CD4-positive, CD25-positive, alpha-beta regulatory T cell (primary cell): ENCODE measurements at places on chromosomes 6 and 20.
A peak's percentile ranks its signal among the peaks of the same experiment; 100 is the strongest.

GRCh38 chr6:163468738-163469137, 54.2 kb downstream of the QKI start:
- no peak for DNase-seq

- DNase-seq = no peak
Measured at GRCh38 chr20:22699396-22699795, 115.0 kb upstream of the FOXA2 start.

DNA sequence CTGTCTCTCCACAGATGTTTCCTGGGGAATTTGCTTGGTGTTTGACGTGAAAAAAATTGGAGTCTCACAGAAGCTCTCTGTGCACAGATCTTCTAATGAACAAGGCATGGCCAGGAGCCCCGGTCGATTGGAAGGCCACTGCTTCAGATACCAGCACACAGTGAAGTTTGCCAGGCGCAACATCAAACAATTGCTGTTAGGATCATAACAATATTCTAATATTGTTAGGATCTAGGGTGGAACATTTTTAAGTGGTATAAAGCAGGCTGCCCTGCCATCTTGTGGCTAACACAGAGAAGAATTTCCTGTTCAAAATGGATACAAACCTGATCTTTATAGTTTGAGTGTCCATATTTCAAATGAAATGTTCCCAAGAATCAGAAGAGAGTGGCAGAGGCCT, 64.1 kb downstream of the C6orf118 start:
- DNase-seq = no peak

DNA sequence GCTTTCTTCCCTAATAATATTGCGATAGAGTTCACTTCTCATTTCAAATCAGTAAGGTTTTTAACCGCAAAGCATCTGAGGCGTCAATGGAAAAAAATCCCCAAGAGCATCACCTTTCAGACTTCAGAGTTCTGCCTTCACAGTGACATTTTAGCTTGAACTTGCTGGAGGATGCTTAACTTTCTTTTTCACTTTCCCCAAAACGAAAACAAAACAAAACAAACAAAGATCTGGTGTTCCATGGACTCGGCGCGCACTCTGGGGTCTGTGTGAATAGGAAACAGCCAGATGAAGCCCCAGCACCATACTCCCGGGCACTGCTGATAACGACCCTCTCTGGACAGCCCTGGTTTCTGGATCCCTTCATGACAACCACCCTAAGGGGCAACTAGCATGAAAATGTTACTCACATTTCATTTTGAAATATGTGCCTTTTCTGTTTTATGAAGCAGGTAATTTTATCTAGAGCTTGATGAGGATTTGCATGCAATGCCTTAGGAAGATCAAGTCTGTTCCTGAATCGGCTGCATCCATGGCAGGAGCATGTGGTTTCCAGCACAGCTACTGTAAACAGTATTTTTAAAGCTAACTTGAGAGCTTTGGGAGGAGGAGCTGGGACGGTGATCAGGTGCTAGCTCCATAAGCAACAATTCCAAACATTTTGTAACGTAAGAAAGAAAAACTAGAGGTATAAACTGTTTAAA, 44.5 kb downstream of the RAMACL start:
- DNase-seq = peak; percentile 72

DNA sequence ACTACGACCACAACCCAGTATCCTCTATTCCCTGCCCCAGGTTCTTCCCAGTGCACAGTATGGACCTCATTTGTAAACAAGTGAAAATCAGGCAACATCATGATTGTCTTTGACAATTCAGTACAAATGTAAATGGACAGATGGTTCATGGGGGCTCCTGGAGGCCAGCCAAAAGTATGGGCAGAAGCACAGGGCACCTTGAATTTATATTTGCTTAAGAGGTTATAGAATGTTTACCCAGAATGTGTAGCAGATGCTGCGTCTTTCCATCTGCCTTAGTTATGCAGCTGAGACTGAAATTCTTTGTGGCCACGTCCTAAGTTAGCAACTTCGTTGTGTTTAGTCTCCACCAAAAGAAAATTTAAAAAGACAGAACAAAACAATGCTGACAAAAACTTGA, 559.6 kb upstream of the NRSN1 start:
- no peak for DNase-seq
